ENCODE measurements at places on chromosomes 12 and 14.

- DNase-seq = no peak
Observed at GRCh38 chr14:19974844-19975243, 547 bp upstream of the OR4K15 start.

GRCh38 chr12:93571925-93572711 is at the start of gene SOCS2:
SOCS2 (plus strand) TSS chr12:93572675; CDS start chr12:93572898, 223 bp downstream.
- no peak for DNase-seq

GRCh38 chr12:6550294-6551062 is 5.4 kb downstream of the IFFO1 start:
- DNase-seq = no peak

DNA sequence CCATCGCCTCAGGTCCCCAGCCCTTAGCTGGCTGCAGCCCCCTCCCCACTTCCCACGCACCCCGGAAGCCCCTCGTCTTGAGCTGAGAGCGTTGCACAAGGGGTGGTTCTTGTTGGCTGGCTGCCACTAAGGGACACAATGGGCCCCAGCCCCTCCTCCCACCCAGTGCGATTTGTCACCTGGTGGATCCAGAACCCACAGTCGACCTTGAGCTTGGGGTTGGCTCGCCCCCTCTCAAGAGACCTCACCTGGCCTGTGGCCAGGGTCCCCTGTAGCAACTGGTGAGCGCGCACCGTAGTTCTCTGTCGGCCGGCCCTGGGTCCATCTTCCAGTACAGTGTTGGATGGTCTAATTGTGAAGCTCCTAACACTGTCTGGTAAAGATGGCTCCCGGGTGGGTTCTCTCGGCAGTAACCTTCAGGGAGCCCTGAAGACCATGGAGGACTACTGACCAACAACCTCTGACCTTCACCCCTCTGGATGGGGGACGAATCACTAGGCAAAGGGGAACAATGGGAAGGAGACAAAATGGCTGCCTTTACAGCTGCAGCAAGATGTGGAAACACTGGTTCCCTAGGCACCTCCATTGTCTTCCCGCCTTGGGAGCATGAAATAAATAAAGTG is 6.6 kb downstream of the PHB2 start:
- DNase-seq = no peak

- DNase-seq = no peak
Observed at GRCh38 chr12:128844031-128844635, 9.1 kb upstream of the GLT1D1 start.

DNA sequence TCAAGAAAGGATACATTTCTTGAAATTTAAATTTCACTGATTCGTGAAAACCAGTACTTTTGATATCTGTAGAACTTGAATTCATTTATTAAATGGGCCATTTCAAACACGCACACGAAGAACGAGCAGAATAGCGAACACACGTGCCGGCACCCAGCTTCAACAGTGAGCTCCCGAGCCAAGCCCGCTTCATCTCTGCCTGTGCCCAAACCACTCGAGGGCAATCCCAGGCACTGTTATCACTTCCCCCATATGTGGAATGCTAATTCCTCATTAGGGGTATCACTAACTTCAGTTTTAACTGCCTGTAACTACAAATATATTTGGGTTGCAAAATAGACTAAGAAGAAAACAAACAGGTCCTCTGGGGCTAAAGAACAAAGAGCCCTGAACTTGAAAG is 48.0 kb downstream of the AMN start:
- DNase-seq = no peak

GRCh38 chr14:103625356-103626095 is 3.5 kb upstream of the KLC1 start:
- DNase-seq = no peak

DNA sequence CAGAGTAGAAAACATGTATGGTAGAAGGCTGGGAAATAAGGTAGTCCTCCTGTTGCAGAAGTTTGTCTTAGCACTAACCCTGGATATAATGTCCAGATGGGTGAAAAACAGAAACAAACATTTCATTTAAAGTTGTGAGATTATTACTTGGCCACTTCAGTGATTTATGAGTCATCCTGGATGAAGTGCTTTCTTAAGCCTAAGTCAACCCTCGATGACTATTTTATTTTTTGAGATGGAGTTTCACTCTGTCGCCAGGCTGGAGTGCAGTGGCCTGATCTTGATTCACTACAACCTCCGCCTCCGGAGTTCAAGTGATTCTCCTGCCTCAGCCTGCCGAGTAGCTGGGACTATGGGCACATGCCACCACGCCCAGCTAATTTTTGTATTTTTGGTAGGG is 10.2 kb downstream of the DLST start:
- no peak for DNase-seq

DNA sequence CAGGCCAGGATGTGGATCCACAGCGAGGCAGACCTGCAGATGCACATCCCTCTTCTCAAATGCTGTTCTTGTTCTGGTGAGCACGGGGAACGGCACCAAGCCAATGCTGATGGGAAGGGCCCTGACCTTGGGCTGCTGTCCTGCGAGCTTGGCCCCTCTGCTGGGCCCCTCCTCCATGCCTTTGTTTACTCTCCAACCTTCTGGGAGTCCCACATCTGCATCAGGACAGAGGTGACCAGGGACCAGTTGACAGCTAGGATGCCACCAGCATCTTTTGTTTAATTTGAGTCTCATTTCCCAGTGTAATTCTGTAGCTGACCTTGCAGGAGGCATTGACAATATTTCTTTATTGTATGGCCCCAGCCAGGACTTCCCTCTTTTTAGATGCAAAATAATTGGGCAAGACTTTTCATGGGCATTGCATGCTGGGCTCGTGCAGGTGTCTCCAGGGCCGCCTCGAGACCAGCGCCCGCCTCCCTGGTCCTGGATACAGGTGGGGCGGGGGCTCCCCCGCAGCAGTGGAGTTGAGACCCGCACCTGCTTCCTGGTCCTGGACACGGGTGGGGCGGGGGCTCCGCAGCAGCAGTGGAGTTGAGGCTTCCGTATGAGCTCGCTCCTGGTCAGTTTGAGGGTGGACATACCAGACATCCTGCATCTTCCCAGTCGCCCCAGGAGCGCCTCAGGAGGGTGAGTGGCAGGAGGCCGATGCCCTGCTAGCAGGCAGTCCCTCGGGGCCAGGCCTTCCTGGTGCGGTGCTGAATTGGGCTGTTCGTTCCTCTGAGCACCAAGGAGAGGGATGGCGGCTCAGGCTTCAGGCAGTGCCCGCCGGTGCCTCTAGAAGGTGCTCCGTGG is 11.4 kb downstream of the PACS2 start:
- no peak for DNase-seq

DNA sequence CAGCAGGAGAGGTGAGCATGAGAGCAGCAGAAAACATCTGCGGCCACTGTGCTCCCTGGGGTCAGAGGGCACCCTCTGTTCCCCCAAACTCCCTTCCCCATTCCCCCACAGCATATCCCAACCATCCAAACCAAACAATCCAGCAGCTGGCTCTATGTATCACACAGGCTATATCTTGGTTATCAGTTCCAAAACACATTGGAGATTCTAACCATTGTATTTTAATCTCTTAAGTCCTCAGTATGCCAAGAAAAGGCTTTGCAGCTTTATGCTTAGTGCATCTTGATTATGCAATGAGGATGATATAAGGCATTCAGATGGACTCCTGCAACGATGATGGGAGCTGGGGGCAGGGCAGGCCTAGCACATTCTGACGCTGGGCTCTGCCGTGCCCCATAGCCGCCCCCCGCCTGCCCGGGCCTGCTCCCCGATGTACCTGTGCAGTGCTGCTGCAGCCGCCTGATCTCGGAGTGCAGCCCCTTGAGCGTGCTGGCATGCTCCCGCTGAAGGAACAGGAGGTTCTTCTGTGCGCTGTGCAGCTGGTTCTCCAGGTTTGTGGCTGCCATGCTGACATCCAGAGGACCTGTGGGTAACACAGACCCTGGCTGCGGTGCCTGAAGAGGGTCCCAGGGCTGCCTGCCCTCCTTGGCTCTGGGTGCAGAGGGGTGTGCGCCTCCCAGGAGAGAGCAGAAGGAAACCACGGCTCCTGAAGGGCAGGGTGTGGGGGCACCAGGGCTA is 29.6 kb downstream of the CCDC92 start:
- DNase-seq = no peak

GRCh38 chr14:101223561-101224162 is 320.1 kb upstream of the RTL1 start:
- no peak for DNase-seq

DNA sequence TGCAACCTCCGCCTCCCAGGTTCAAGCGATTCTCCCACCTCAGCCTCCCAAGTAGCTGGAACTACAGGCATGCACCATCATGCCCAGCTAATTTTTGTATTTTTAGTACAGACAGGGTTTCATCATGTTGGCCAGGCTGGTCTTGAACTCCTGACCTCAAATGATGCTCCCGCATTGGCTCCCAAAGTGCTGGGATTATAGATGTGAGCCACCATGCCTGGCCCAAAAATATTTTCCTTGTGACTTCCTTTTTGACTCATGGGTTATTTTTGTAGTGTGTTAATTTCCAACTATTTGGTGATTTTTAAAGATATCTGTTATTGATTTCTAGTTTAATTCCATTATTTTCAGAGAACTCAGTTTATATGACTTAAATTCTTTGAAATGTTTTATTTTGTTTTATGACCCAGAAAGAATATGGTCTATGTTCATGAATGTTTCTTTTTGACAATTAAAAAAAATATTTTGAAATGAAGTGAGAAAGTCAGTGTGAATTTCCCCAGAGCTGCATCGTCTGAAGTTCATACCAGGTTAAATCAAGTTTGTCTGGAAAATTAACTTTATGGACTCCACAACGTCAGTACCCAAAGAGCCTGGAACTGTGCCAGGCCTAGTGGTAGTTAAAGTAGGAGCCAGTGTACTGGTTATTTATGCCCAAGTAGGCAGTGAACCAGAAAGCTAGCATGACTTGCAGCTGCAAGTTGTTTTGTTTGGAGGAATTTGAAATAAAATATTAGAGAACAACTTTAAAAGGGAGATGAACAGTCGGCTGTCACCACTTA is 2.8 kb upstream of the CDKL1 start:
- no peak for DNase-seq

DNA sequence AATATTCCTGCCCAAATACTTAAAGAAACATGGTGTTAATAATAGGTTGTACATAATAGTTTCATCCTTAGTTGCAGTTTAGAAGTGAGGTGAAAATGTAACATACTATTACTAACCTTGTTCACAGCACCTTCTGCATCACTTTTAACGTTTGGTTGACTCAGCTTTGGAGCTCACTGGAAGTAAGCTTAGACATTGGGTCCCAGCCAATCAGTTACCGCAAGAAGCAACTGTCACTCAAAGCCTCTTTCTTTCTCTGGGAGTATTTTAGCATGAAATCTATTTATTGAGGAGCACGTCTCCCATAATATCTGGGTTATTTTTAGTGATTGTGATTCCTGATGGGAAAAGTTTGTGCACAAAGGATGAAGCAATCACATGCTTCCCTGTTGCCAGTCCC is 472.6 kb downstream of the SNAPC1 start:
- DNase-seq = no peak

- DNase-seq = no peak
Observed at GRCh38 chr14:22837114-22837749, 847 bp downstream of the MMP14 start.

DNA sequence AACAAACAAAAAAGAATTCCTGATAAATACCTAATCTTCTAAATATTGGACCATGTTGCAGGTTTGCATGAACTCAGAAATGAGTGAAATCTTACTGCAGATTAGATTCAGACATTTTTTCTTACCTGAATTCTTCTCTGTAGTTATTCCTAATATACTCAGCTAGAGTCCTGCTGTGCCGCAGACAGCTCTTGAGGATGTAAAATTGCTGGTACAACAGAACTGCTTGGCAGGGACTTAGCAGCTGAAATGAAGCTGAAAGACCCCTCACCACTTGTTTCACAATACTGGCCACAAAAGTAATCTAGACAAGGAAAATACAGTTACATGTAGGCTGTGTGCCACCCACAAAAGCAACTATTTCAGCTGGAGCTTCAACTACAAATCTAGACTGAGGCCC is 48.3 kb upstream of the KICS2 start:
- no peak for DNase-seq

- DNase-seq = no peak
Observed at GRCh38 chr12:46617167-46617566, 208.6 kb downstream of the SLC38A4 start.

- no peak for DNase-seq
Observed at GRCh38 chr12:102479939-102480338, 424 bp downstream of the IGF1 start.

DNA sequence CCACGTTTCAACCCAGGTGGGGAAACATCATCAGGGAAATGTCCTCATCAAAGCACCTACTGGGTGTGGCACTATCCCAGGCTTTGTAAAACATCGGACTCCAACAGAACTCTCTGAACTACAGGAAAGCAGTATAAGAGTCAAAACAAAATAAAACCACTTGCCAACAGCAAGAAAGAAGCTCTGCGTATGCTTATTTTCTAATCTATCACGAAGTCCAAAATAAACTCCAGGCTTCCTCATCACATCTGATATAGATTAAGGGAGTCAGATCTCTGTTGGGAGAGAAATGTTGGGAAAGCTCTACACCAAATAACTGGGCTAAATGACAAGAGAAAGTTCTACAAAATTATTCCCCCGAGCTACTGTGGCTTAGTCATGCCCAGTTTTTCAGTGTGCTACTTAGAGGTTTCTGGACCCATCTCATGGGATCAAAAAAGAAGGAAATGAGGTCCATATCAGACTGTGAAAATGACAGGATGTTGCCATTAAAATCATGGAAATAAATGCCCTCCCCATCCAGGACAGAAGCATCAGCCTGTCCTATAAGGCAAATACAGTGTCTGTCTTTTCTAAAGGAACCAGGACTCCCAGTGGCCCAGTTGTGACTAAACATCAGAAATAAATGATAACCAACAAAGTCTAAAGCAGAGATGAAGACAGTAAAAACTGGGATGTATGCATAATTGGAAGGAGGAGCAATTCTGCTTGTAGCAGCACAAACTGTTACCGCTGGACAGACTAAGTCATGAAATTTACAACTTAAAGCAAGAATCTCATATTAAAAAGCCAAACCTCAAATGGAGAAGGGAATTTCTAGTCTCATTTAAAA is 149.5 kb downstream of the STXBP6 start:
- no peak for DNase-seq

Measured in NCI-H1436 treated with DMSO at 0.1 percent for 48 hours (cell line).